ENCODE measurements at places on chromosomes 7 and 10.

- no peak for DNase-seq
Observed at GRCh38 chr7:98251231-98251600, 816 bp downstream of the TECPR1 start.

DNA sequence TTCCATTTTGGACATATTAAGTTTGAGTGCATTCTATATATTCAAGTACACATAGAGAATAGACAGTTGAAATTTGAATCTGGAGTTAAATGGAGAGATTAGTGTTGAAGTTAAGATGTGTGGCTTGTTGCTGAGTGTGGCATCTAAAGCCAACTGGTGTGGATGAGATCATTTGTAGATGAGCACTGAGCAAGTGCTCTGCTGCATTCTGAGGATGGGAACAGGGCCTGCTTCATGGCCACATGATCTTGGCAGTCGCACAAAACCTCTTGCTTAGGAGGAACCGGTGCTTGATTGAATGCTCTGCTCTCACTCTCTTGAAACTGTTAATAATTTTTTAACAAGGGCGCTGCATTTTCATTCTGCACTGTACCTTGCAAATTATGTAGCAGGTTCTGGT lies 62.0 kb downstream of the EPDR1 start:
- DNase-seq, result no peak

DNA sequence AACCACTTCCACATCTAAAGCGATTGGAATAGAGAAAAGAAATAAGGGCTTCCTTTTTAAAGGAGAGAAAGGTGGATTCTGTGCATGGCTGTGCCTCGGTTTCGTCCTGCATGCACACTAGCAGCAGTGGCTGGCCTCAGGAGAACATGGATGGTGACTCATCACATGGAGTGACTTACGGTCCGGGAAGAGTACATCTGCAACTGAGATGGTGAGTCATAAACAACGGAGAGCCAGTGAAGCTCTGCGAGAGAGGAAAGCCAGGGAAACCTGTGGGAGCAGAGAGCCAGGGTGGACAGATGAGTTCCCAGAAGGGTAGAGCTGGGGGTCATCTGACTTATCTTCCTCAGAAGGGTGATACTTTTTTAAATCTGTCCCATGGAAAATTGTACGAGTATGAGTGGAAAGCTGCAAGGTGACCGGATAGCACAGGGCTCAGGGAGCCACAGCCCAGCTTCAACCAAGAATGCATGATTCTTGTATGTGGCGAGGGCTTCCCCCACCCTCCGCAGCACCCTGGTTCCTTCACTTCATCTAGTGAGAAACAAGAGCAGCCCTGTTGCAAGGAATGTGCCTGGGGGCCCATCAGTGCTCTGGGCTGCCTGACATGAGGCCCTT lies 259.1 kb downstream of the KLF6 start:
- no peak for DNase-seq

GRCh38 chr7:148912151-148912550 lies 28.1 kb upstream of the EZH2 start:
- no peak for DNase-seq

DNA sequence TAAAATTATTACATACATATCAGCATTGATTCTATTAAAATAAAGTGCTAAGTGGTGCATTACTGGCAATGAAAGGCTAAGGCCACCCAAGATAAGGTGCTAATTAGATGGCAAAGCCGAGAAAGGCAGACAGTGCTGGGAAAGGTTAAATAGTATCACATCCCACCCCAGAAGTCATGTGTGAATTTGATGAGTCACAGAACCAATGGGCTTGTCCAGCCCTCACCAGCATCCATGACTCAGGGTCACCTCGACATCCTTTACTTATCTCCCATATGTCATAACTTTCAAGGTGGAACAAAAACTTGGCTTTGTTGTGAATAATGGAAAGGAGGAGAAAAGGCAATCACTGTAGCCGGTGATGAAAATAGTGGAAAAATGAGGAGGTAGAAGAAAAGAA lies 459.1 kb downstream of the PLXNA4 start:
- no peak for DNase-seq

- DNase-seq, result no peak
Observed at GRCh38 chr7:88432301-88432700, 125.6 kb upstream of the STEAP4 start.
